ENCODE measurements at places on chromosomes 6 and 20.

GRCh38 chr6:148451690-148452089 is 109.1 kb downstream of the SASH1 start:
- no peak for DNase-seq

DNA sequence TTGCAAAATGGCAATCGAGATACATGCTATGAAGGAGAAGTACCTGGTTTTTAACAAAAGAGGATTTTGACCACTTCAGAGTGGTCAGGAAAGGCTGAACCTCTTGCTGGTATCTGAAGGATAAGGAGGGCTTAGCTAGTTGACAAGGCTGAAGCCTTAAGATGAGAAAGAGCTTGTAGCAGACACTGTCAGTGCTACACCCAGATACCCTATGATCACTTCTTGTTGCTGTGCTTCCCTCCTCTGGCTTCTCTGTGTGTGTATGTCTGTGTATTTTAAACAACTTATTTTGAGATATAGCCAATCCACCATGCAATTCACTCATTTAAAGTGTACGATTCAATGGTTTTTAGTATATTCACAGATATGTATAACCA is 38.9 kb upstream of the TGM2 start:
- no peak for DNase-seq

GRCh38 chr6:144681334-144681733 is 396.2 kb downstream of the UTRN start:
- DNase-seq = peak; percentile 8

DNA sequence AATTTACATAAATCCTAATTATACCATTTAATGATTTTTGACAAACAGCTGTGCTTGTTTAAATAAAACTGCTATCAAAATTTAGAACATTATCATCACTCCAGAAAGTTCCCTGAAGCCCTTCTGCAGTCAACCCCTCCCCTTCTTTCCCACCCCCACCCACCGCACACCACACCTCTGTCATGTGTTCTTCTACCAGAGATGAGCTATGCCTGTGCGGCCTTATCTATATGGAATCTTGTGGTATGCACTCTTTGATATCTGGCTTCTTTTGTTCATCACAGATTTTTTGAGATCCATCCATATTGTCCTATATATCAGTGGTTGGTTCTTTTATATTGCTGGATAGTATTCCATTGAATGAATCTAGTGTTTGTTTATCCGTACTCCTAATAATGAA is 7.2 kb downstream of the MYLIP start:
- no peak for DNase-seq

GRCh38 chr6:113329942-113330635 is 527.1 kb upstream of the MARCKS start:
- no peak for DNase-seq

GRCh38 chr6:32943864-32944649 is 3.2 kb upstream of the HLA-DMB start:
- DNase-seq = no peak

- no peak for DNase-seq
Observed at GRCh38 chr6:158680015-158680414, 30.2 kb downstream of the SYTL3 start.

DNA sequence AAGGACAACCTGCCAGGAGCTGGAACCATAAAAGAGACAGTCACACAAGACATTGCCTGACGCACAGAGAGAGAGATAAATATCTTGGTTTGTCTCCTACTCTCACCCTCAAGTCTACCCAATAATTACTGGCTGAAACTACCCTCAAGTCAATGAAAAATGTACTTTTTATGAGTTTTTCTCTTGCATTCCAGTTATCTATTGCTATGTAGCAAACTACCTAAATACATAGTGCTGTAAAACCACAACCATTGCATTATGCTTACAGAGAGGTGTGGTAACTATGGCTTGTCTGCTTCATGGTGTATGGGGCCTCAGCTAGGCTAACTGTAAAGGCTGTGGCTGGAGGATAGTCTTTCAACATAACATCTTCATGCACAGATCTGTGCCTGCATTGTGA is 247.8 kb downstream of the HAO1 start:
- no peak for DNase-seq

DNA sequence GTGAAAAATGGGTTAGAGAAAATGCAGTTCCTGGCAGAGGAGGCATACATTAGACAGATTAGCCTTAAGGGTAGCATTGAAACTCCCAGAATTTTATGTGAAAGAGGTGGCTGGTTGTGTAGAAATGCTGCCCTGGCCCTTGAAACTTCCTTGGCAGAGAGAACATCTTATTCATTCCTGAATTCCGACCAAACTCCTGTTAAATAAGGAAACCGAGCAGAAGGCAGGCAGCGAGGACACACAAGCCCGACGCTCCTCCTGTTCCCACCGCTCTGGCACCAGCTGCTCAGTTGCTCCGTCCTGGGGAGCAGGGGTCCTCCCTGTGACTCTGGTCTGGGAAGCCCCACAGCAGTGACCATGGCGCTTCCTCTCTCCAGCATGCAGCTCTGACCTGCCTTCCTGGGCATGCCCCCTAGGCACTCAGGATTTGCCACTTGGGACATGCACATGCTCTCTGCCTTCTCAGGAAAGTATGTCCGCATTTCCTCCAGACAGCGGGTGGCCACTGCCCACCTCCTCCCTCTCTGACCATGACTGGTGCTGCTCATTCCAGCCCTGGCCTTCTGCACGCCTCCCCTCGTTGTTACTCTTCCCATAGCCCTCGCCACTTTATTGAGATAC is 35.2 kb upstream of the CLDN20 start:
- DNase-seq = no peak

GRCh38 chr6:72213654-72214053 is 327.3 kb downstream of the RIMS1 start:
- no peak for DNase-seq

GRCh38 chr6:73797861-73798260 is 101.9 kb downstream of the CD109 start:
- no peak for DNase-seq

GRCh38 chr20:45138561-45139300 is 14.5 kb upstream of the WFDC12 start:
- no peak for DNase-seq

DNA sequence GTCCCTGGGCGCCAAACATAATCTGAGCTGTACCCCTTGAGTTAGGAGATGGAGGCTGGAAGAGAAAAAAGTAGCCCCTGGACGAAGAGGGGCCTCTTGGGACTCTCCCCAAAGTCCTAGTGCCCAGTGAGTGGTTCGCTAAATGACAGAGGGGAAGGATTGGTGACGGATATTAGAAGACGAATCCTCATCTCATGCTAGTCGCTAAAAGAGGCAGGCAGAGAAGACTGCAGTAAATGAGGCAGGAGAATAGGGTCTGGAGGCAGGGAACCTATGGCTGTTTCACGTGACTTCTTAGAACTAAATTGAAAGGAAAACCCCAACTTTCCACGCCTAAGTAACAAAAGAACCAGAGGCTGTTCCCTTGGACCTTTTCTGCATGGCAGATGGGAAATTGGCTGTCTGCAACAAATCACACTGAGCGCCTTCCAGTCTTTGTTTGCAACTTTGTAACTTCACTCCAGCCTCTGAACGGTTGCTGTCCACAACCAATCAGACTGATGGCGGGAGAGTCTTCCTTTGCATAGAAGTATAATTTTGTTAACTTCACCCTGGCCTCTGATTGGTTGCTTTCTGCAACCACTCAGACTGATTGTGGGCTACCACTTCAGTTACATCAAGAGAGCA is 731 bp upstream of the RBL1 start:
- DNase-seq = no peak

DNA sequence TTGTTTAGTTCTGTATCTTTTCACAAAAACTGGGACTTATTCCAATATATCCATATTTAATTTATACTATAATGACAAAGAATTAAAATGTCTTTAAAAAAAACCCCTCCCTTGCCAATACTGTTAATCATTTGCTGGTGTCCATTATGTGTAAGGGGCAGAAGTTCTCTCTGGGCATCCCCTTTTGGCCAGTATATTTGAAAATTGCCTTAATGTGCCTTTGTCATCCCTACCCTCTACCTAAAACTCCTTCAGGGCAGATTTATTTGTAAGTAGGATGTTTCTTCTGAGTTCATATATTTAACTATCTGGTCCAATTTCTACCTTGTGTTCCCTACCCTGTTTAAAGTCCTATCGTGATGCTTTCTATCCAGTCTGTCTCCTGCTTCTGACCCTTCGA is 62.9 kb downstream of the ARHGAP18 start:
- no peak for DNase-seq

DNA sequence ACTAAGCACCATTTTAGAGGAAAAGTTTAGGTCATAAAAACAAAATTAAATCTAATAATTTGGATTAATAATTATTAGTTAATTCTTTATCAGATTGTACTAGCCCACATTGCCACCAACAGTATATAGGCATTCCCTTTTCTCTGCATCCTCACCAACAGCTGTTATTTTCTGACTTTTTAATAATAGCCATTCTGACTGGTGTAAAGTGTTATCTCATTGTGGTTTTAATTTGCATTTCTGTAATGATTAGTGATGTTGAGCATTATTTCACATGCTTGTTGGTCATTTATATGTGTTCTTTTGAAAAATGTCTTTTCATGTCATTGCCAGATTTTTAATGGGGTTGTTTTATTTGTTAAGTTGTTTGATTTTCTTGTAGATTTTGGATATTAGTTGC is 319.1 kb upstream of the SYNCRIP start:
- DNase-seq = no peak

- DNase-seq = no peak
Observed at GRCh38 chr6:17035257-17036064, 66.4 kb upstream of the STMND1 start.

DNA sequence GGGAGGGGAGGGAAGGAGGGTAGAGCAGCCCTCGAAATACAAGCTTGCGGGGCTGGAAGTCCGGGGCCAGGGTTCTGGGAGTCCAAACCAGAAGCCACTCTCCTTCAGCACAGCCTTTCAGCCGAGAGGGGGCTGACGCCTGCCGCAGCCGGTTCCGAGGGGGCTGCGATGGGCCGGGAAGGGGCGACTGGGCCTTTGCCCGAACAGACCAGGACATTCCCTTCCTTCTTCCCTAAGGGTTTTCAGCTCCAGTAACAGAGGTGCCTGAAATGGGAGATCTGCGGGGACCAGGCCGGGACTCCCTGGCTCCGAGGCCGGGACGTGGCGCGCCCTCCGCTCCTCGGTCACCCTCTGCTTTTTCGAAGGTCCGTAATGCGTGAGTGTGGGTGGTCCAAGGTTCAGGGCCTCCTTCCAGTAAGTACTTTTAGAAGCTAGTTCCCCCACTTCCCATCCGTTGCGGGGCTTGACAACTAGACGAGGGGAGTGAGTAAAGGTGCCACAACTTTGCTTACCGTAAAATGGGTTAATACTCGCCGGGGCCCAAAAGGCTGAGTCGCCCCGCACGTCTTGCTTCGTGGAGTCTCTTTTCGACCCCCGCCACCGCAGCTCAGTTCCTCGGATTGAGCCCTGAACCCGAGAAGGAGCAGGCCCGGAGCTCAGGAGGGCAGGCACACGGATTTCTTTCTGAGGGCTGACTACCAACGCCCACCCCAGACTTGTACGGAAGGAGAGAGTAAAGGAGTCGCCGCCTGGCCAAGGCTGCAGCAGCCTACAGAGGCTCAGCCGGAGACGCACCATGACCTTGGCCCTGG is 2.9 kb upstream of the OLIG3 start:
- no peak for DNase-seq

DNA sequence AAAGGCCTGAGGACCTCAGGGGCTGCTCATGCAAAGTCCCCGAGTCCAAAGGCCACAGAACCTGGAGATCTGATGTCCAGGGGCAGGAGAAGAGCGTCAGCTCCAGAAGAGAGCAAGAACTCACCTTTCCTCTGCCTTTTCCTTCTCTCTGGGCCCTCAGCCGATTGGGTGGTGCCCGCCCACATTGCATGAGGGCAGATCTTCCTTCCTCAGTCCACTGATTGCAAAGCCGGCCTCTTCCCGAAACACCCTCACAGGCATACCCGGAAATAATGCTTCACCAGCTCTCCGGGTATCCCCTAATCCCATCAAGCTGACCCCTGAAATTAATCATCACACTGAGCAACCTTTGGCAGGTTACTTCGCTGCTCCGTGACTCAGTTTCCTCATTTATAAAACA is 33.4 kb downstream of the SPDEF start:
- DNase-seq = no peak

DNA sequence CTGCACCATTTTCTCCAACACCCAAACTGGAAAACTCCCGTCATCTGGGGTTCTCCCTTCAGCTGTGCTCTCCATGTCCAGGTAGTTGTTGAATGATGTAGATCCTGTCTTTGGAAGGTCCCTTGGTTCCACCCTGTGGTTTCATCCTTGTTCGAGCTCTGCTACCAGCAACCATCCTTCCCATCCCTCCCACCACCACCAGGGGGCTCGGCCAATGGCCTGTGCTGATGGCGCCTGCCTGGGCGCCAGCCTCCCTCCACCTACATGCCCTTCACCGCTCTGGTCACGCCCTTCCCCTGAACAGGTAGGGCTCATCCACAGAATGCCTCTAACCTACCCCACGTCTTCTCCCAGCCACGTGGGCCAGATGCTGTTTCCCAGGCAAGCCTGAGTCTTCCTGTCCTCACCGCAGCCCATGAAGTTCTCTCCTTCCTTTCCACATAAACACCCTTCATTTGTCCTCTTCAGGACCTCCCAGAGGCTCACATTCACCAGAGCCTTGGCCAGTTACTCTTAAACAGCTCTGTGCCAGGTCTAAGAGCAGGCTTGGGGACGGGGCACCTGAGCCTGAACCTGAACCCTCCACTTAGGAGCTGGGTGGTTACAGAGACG is 75.1 kb upstream of the DUSP22 start:
- no peak for DNase-seq
